Stimulated activated CD4-positive, alpha-beta T cell treated with anti-CD3 and anti-CD28 coated beads, Interleukin-4, amount 100 ng/mL, for 1 hour (primary cell): ENCODE measurements at places on chromosomes 6 and 20.

- DNase-seq, result no peak
Measured at GRCh38 chr20:38181971-38182370, 16.9 kb upstream of the TGM2 start.

DNA sequence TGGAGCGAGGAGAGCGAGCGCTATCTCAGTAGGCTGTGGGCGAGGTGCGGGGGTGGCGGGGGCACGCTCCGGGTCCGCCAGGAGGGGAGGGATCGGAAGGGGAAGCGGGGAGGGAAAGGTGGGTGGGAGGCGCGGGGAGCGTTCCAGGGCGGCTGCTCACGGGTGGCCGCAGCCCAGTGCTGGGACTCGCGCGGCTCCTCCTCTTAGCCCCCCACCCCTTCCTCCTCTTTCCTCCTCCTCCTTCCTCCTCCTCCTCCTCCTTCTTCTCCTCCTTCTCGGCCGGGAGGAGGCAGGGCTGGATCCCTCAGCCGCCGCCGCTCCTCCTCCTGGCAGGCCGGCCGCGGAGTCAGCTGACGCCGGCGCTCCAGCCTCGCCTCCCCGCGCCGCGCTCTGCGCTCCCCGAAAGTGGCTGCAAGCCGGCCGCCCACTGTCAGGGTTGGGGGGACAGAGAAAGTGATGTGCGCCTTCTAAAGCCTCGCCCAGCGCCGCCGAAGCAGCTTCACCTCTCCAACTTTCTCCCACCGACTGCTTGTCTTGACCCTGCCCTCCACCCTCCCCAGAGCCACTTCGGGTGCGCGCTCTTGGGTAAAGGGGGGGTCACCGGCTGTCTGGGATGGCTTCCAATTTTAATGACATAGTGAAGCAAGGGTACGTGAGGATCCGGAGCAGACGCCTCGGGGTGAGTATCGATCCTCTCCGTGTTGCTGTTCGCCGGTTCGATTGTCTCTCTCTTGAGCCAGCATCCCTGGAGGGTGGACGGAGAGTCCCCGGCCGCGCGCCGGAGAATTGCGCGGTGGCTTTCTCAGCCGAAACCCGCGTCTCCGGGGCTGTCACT lies at the start of gene DOK5:
DOK5 (plus strand) TSS at position 260 of the 835 bp plus-strand sequence; CDS start at position 614, 354 bp downstream.
- DNase-seq, result no peak

- DNase-seq, result no peak
Measured at GRCh38 chr20:10987651-10988383, 314.0 kb upstream of the JAG1 start.

DNA sequence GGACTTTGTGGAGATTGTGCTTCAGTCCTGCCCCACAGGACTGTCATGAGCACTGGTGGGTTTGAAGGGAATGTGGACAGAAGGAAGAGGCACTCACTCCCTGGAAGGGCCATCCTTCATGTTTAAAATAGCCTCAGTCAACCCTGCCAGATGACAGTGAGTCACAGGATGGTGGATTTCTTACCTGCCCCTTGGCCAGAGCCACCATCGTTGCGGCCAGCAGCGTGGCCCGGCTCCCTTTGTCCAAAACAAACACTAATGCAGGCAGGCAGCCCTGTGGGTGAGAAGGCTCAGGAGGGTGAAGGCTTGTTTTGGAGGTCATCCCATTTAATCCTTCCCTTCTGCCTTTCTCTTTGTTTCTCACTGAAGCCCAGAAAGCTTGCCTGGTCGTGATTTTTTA lies 422.7 kb downstream of the CD83 start:
- DNase-seq, result no peak

GRCh38 chr6:38067263-38067980 lies 247.9 kb downstream of the ZFAND3 start:
- DNase-seq, result no peak

GRCh38 chr6:118770835-118771234 lies 119.4 kb upstream of the CEP85L start:
- no peak for DNase-seq

DNA sequence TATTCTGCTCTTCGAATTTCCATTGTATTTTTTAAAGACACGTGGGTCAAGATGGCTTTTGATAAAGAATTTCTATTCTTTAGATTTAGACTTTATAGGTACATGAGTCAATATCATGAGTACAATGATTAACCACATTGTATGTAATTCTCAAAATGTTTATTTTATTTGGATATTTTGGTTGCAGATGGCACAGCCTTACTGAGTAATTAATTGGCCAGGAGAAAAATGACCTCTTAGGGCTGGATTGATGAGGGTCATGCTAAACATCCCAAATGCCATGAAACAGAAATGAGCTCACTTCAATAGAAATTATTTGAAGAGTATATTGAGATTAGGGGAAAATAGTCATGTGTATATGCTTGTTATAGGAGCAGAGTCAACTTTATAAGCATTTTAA lies 131.2 kb upstream of the CCN2 start:
- no peak for DNase-seq

DNA sequence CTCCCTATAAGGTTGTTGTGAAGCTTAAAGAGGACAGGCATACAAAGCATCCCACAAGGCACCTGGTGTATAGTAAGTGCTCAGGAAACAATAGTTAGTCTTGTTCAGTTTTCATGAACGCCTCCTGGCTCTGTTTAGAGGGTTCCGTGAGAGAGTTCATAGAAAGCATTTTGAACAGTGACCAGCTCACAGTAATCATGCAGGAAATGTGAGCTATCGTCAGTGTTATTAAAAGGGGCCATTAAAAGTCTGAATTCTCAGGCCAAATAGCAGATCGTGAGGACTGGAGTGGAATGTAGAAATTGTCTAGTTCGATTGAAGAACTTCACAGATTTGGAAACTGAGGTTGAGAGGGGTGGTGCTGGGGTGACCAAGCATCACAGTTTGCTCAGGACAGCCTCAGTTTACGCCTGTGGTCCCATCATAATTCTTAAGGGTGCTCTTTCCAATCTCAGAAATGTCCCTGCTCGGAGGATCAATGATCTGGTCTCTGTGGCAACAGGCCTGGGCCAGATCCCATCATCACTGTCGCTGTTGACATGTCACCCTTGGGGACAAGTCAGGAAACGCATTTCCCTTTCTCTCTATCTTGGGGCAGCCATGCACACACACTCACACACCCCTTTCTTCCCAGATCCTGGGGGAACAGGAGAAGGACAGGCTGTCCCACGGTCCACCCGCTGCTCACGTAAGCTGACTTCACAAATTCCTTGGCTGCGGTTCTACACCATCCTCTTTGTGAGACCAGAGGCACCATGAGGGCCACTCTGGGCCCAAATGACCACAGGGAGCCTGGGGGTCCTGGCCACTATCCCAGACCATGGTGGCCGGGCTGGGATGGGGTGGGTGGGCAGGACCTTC lies 7.2 kb downstream of the TGM2 start:
- no peak for DNase-seq

- DNase-seq, result no peak
Measured at GRCh38 chr20:40009542-40009941, 679.5 kb downstream of the MAFB start.

DNA sequence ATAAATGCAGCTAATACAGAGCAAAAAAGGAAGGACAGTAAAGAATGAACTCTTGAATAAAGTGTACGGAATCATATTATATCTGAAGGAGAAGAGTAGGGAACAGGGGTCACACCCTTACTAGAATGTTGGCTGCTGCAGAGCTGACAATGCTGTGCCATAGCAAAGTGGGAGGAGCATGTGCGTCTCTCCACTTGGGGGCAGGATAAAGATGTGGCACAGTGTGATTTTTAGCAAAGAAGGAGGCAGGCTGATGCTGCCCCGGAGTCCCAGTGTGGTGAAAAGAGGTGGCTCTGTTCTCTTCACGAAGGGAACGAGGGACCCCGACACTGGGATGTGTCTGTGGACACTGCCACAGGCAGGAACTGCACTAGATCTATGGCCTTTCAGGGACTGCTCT lies 67.5 kb downstream of the INSM1 start:
- DNase-seq, result no peak

DNA sequence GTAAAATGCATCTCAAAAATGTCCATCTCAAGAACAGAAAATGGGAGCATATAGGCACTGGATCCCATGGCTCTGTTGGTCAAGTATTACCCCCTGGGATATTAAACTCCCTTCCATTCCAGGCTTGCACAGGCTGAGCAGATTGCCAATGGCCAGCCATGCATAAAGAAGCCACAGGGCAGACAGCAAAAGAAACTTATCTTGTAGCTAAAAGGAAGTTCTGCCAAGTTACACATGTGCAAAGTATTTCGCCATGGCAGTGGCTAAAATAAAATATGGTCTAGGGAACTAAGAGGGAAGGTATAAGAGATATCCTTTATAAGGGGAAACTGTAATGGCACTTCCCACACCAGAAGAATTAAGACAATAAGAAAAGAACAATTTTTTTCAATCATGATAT lies 415.6 kb upstream of the BTBD3 start:
- DNase-seq, result no peak

- no peak for DNase-seq
Measured at GRCh38 chr20:45725134-45725533, 3.0 kb downstream of the SPINT4 start.

- no peak for DNase-seq
Measured at GRCh38 chr6:9437836-9438235, 977.0 kb downstream of the TFAP2A start.

DNA sequence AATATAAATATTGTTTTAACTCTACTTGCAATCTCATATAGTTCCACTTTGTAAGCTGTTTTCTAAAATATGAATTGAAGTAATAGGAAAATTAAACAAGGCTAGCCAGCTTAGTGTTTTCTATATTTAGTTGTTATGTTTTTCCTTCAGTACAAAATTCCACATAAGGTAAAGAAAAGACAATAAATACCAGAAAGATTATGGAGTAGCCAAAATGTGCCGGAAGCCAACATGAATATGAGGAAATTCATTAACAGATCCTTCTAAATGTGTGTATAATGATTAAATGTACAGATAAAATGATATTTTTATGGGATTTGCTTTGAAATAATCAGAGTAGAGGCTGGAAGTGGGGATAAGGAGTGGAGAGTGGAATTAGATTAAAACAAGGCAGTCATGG lies 52.5 kb upstream of the COL21A1 start:
- no peak for DNase-seq

DNA sequence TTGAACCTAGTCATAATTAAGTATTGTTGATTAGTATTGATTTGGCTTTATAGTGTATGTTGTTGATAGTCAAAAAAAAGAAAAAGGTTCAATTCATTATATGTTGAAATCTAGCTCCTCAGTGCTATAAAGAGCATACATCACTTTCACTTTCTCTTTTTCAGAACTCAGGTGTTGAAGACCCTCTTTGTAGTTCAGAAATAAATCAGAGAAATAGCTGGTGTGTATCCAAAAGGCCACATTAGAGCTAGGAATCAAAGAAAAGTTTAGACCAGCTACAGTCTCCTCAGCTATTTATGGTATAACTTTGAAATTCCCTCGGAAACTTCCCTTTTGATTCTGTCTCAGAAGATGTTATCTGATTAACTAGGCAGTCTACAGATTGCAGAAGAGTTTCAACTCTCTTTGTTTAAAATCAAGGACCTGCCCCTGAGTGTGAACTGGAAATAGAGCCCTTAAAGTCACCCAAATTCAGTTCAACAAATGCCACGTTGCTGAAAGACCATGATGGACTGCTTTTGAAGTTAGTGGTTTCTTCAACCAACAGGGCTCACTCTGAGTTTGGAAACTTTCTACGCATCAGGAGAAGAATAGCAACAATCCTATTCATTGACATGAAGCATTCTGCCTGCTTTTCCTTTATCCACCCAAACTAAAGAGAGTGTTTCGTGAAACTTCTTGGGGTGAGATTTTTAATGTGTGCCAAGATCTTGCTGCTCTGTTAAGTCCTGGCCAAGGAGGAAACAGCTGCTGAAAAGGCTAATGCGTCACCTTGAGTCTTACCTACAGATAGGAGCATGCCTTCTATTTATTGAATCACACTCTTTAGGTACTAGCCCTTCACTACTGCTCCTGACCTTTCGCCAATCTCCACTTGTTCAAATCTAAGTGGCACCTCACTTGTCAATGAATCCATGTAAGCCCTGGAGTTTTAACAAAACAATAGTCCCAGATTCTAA lies 111.7 kb downstream of the TNFRSF21 start:
- DNase-seq, result no peak

DNA sequence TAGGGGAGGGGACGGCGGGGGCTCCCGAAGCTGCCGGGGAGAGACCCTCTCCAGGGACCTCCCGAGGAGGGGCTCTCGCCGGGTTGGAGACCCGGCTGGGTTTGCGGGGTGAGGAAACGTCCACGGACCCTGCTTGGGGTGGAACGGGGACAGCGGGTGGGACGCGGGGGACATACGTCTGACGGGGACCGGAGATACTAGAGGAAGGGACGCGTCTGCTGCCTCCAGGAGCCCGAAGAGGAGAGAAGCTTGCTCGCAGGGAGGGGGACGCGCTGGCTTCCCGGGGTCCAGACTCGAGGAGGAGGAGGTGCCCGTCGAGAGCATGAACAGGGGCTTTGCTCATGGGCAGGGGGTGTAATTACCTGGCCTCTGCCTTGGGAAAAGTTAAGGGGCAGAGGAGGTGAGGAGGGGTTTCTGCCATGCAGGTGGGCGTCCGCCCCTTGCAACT lies 593 bp downstream of the DNMT3B start:
- DNase-seq, result no peak

DNA sequence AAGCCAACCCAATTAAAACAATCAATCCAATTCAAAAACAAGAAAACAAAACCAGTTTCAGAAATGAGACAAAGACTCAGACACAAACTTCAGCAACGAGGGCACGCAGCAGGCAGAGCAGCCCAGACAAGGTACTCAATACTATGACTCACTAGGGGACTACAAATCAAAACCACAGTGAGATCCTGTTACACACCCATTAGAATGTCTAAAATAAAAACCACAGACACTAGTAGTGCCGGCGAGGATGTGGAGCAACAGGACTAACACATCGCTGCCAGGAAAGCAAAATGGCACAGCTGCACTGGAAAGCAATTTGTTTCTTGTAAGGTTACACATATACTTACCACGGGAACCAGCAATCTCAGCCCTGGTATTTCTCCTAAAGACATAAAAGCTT lies 28.4 kb upstream of the MAS1L start:
- DNase-seq, result peak; percentile 18

- no peak for DNase-seq
Measured at GRCh38 chr6:149154261-149154821, 163.2 kb upstream of the TAB2 start.

DNA sequence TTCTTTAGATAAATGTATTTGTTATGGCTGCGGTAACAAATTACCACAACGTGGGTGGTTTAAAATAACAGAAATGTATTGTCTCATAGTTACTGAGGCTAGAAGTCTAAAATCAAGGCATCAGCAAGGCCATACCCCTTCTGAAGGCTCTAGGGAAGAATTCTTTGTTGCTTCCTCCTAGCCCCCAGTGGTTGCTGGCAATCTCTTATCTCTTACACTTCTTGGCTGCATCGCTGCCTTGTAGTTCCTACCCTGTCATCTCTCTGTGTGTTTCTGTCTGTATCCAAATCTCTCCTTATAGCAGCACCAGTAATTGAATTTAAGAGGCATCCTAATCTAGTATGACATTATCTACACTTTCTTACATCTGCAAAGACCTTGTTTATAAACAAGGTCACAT lies 534.7 kb downstream of the PHF3 start:
- DNase-seq, result no peak

- DNase-seq, result no peak
Measured at GRCh38 chr20:14830466-14830865, 493.1 kb upstream of the FLRT3 start.

- DNase-seq, result no peak
Measured at GRCh38 chr20:641516-641875, 11.5 kb downstream of the SRXN1 start.

GRCh38 chr20:21693322-21693721 lies 12.1 kb upstream of the PAX1 start:
- no peak for DNase-seq
